Endothelial cell of umbilical vein (primary cell): ENCODE measurements at places on chromosomes 1 and 21. TPM values are rescaled to one million over a fixed set of nuclear protein-coding genes. Genes with fewer than 3 reads are reported as not detected.
A peak's percentile ranks its signal among the peaks of the same experiment; 100 is the strongest.

The S1PR1 gene
- total RNA-seq, result 137 and 138 TPM in 2 replicates

GRCh38 chr1:117089996-117090395 lies 29.9 kb downstream of the TTF2 start:
- DNase-seq, result no peak
- no peaks in the 10 kb centered on the region for H3K27me3 ChIP-seq
- H3K4me1 ChIP-seq, result peaks cover 24% of the 10 kb centered on the region
- no peak overlapping the region for H3K4me3 ChIP-seq
- no peak overlapping the region for H3K27ac ChIP-seq
- peaks cover 6% of the 10 kb centered on the region for H3K36me3 ChIP-seq

The EPHB2 gene
- total RNA-seq, result 69.1 and 69.5 TPM in 2 replicates

The LGR6 gene
- not detected in 2 replicates for total RNA-seq

- H3K27ac ChIP-seq, result peak overlapping the region; percentile 23
- peaks cover 22% of the 10 kb centered on the region for H3K4me1 ChIP-seq
- H3K27me3 ChIP-seq, result no peaks in the 10 kb centered on the region
Measured at GRCh38 chr21:32437729-32438128, 25.2 kb downstream of the EVA1C start.

DNA sequence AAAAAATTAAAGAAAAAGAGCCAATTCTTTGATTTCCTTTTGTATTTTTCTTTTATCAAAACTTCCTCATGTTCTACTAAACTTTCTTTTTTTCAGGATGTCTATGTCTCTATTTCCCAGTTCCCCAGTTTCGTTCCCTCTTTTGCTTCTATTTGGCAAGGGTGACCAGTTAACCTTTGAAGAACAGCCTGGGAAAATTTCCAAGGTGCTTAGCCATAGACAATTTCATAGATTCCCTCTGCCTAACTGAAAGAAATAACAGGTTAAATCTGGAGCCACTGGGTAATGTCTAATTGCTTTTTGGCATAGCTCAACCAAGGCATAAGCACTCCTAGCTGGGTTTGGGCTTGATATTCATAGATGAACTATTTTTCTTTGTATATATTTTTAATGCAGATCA lies 272.3 kb downstream of the ADGRL2 start:
- no peak overlapping the region for H3K4me3 ChIP-seq
- no peak overlapping the region for H3K27ac ChIP-seq
- no peaks in the 10 kb centered on the region for H3K4me1 ChIP-seq
- H3K27me3 ChIP-seq, result no peaks in the 10 kb centered on the region
- no peak for DNase-seq

DNA sequence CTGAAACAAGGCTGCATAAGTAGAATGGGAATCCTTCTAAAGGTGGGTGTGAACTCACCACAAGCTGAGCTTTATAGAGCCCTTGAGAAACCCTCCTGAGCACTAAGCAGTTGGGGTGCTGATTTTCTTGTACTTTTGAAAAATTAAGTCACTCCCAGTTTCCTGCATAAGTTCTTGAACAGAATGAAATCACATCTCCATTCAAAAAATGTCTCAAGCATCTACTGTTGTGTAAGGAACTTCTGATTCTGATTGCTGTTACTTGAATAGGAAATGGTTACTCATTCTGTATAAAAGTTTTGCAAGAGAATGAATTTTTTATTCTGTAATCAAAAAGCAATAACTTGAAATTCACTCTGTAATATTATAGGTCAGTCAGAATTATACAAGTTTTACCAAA lies 50.8 kb upstream of the WNT2B start:
- no peak overlapping the region for H3K27ac ChIP-seq
- peaks cover 42% of the 10 kb centered on the region for H3K36me3 ChIP-seq
- DNase-seq, result peak; percentile 27
- H3K4me3 ChIP-seq, result no peak overlapping the region

GRCh38 chr1:206634365-206635079 lies 814 bp upstream of the DYRK3 start:
- H3K4me1 ChIP-seq, result peaks cover 13% of the 10 kb centered on the region
- H3K27me3 ChIP-seq, result peaks cover 2% of the 10 kb centered on the region
- peak overlapping the region; percentile 59 for H3K27ac ChIP-seq
- no peaks in the 10 kb centered on the region for H3K36me3 ChIP-seq

The HSF2BP gene
- total RNA-seq, result 0.55 and 0.67 TPM in 2 replicates
